ENCODE measurements at places on chromosomes 1 and 21.

- DNase-seq = no peak
These were observed 43.7 kb downstream of the ADARB1 start for GRCh38 chr21:45118099-45118498.

DNA sequence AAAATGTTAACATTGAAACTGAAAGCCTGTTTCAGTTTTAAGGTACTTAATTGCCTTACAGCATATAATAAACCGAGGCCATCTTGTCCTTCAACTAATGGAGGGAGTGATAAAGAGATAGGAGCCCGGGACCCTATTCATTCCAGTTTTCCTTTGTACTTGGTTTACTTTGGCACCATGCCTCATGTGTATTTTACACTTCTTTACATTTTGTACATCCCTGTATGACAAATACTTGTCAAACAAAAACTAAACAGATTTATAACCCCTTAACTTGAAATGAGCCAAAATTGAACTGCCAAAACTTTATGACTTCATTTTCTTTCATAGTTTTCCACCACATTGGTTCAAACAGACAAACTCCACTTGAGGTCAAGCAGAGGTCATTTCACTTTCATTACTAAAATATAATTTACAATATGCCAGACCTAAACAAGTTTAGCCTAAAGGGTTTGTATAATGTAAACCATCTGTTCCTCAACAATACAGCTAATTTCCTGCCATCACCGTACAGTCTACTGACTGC lies 30.9 kb upstream of the UBE2U start:
- DNase-seq = peak; percentile 49

- no peak for DNase-seq
These were observed 15.6 kb upstream of the BOLA1 start for GRCh38 chr1:149883598-149884247.

DNA sequence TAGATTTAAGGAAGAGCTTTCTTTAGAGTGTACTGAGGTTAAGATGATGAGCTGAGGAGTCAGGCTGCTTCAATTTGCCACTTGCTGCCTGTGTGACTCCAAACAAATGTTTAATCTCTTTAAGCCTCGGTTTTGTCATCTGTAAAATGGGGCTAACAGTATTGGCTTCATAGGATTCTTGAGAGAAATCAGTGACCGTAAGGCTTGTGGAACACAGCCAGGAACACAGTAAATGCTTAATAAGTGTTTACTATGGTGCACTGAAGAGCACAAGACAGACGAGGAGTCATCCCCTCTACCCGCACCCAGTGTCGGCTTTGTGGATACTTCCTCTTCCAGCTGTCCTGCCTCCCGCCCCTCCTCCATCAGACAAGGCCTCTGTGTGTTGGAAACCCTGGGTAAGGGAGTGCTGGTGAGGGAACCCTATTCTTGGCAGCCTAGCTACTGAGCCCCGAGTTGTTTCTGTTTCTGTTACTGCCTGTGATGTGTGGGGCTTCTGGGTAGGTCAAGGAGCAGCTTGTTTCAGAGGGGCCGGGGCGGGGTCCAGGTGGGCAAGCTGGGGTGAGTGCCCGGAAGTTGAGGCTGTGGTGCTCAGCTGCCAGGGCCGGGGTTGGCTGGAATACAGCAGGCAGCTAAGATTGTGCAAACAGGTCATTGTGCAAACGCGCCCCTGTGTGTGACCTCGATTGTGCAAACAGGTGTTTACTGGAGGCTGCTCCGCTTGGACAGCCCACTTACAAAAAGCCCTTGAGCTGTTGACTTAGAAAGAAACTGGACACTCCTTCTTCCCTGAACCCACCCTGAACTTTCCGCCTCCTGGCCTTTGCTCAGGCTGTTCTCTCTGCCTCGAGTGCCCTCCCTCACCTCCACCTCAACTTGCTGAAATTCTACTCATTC lies 4.0 kb upstream of the CSF3R start:
- DNase-seq = peak; percentile 49

- DNase-seq = no peak
These were observed 148.9 kb upstream of the ZNF648 start for GRCh38 chr1:182210417-182210816.

DNA sequence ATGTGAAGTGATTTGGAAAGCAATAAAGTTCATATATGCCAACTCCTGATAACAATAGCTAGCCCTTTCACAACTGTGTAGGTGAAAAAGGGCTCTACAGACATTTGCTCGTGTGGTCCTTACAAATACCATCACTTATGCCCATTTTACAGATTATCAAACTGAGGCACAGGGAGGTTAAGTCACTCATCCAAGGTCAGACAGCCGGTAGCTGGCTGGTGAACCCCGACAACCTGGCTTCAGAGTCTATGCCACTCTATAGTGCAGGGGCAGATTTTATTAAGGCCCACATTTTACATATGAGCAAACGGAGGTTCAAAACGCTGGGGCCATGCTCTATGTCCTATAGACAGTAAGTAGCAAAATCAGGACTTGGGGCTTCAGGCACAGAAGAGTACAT lies 280.5 kb downstream of the RRAGC start:
- DNase-seq = no peak

DNA sequence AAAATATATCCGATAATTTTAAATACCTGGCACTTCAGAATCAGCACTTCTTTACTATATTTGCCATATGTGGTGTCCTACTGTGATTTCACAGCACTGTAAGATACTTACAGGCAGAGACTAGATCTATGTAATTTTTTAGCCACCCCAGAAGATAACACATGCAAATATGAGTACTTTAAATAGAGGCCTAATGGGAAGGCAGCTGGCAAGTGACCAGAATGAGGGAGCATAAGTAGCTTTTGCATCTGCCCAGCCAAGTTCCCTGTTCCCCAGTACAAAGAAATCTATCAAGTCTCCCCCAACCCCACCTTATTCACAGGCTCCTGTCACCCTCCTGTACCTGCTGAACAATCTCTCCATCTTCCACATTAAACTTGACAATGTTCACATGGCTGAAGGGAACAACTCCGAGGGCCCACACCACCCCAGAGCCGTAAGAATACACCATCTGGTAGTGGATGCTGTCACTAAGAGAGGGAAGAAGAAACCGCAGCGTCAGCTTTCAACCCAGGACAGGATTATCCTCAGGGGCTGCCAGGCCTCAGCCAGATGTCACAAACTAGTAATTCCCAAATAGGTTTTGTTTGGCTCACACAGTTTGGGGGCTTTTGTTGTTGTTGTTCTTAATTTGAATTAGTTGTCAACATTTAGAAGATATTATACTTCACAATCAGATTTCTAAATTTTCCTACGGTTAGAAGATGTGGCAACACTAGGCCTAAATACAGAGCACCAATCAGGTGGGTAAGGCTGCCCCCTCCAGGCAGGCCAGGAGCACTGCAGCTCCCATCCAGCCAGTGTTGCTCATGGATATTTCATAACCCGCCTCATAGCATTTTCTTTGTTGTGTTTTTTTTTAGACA lies 10.4 kb downstream of the EMC1 start:
- peak; percentile 44 for DNase-seq

GRCh38 chr1:25430967-25431881 lies 527 bp downstream of the MACO1 start:
- no peak for DNase-seq

DNA sequence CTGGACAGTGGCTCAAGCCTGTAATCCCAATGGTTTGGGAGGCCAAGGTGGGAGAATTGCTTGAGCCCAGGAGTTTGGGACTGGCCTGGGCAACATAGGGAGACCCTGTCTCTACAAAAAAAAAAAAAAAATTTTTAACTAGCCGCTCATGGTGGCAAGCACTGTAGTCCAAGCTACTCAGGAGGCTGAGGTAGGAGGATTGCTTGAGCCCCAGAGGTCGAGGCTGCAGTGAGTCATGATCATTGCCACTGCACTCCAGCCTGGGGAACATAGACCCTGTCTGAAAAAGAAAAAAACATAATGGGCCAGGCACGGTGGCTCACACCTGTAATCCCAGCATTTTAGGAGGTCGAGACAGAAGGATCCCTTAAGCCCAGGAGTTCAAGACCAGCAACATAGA lies 5.3 kb downstream of the SPATC1L start:
- no peak for DNase-seq

- DNase-seq = peak; percentile 57
These were observed 3.2 kb downstream of the BTF3L4 start for GRCh38 chr1:52059321-52059720.

DNA sequence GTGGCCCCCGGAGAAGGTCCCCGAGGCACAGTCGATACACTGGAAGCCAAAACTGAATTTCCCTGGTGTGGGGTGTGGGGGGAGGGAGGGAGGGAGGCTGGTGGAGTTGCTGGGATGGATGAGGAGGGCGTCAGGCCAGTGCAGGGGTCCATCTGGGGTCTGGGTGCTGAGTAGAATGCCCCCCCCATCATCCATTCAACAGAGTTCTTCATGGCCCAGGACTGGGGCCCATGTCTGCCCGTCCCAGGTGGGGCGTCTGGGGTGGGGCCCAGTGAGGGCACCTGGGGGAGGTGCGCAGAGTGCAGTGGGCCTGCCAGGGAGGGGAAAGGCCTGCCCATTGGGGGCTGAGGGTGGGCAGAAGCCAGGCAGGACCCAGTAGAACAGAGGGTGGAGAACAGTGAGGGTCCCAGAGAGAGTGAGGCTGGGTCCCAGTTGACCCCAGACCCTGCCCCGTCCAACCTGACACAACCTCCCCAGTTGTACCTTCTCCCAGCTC lies 1.9 kb downstream of the TNFRSF18 start:
- no peak for DNase-seq

DNA sequence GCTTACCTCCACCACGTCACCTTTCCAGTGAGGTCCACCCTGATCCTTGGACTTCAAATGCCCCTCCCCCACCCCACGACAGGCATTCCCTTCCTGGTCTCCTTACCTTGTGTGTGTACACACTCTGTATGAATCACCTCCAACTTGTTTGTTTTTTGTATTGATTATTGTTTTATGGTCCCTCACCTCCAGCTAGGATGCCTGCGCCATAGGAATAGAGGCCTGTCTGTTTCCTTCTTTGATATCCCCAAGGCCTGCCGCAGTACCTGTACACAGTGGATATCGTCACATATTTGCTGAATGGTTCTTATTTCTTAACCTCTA lies 219.6 kb upstream of the POU3F1 start:
- DNase-seq = no peak

GRCh38 chr1:157137408-157138219 lies 581 bp downstream of the ETV3 start:
- DNase-seq = peak; percentile 29

- no peak for DNase-seq
These were observed 168.5 kb downstream of the ACTL8 start for GRCh38 chr1:17923666-17924065.

GRCh38 chr21:46149205-46149901 lies 6.0 kb downstream of the FTCD start:
- no peak for DNase-seq

DNA sequence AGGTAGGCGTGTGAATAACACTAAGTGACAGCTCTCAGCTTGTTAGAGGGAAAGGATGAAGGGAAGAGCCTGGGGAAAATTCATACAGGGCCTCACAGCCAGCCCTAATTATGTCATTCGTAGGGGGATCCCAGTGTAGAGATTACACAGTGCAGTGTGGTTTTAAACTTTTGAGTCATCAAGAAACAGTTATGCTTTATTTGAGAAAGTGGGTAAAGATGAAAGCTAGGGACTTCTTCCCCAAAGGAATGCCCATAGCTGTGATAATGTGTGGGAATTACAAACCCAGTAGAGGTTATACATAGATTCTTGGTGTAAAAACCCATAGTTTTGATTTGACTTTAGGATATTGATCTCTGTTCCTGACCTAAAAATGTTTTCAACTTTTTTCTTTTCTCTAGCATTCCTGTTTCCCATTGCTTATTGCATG lies 1.9 kb downstream of the TTF2 start:
- peak; percentile 89 for DNase-seq

DNA sequence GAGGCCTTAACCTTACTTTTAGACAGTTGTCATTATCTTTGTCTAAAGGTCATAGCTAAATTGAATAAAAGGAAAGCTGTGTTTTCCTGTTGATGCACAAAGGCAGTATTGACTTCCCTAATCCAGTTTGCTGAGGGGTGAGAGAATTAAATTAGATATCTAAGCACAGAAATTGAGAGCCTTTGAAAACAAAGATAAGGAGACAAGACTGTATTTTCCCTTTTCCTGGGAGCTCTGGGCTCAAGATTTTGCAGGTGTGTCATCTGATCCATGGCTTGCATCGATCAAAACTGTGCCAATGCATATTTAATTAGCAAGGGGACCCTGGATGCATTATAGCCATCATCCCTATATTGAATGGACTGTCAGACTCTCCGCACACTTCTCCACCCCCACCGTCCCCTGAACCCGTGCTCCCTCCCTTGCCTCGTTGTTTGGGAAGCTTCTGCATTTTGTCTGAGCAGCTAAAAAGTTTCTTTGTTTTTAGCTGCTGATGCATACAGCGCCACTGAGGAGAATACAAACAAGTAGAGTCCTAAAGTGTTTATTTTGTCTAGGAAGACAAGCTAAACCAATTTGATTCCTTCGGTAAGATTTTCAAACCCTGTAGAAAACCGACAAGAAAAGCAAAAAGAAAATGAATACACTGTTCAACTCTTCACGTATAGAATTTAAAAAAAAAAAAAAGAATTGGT lies 186.3 kb downstream of the NFIA start:
- DNase-seq = no peak

GRCh38 chr1:97041026-97041425 lies 319.4 kb downstream of the PTBP2 start:
- DNase-seq = no peak

DNA sequence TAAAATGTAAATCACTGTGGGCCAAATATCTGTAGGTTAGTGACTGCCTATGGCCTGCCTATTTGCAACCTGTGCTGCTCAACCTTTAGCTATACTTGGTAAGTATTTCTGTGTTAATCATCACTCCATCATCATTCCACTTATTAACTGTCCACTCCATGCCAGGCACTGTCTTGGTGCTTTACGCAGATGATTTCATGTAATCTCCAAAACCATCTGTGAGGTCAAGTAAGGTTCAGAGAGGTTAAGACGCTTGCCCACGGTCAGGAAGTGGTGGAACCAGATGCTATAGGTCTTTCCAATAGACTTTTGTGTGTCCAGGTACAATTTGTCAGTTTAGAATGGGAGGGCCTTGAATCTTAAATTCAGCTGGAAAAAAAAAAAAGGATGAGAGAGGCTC lies 10.8 kb upstream of the PHACTR4 start:
- no peak for DNase-seq

DNA sequence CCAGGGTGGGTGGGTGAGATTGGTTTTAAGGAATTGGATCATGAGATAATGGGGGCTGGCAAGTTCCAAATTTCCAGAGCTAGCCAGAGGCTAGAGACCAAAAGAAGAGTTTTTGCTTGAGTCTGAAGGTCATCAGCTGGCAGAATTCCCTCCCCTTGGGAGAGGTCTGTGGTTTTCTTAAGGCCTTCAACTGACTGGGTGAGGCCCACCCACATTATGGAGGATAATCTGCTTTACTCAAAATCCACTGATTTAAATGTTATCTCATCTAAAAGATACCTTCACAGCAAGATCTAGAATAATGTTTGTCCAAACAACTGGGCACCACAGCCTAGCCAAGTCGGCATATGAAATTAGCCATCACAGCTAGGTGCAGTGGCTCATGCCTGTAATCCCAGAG lies 156.4 kb downstream of the URB2 start:
- DNase-seq = no peak
